IPS DF 6.9 (cell line): ENCODE measurements at places on chromosomes 16 and 17.

DNA sequence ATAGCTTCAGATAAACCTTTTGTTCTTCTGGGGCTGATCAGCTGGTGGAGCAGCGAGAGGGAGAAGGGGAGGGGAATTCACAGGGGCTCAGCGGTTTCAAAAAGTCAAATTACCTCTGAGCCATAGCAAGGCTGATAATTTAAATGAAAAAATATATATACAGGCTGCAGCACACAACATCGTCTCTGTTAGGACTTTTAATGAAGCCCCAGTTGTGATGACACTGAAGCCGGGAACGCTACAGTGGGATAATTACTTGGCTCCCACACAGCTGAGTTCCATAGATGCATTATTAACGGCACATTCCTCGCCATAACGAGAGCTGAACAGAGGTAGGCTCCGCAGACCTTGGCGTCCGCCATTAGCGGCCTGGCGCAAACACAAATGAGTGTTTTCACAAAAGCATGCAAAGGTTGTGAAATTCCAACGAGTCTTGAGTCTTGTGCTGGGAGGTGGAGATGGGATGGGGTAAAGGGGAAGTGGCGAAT, 216.0 kb downstream of the C16orf78 start:
- no peak overlapping the region for H3K27ac ChIP-seq
- peaks cover 7% of the 10 kb centered on the region; the same call in 1 of the 2 replicates for H3K4me1 ChIP-seq
- H3K4me3 ChIP-seq: no peak overlapping the region
- no peaks in the 10 kb centered on the region for H3K36me3 ChIP-seq
- no peaks in the 10 kb centered on the region for H3K27me3 ChIP-seq

DNA sequence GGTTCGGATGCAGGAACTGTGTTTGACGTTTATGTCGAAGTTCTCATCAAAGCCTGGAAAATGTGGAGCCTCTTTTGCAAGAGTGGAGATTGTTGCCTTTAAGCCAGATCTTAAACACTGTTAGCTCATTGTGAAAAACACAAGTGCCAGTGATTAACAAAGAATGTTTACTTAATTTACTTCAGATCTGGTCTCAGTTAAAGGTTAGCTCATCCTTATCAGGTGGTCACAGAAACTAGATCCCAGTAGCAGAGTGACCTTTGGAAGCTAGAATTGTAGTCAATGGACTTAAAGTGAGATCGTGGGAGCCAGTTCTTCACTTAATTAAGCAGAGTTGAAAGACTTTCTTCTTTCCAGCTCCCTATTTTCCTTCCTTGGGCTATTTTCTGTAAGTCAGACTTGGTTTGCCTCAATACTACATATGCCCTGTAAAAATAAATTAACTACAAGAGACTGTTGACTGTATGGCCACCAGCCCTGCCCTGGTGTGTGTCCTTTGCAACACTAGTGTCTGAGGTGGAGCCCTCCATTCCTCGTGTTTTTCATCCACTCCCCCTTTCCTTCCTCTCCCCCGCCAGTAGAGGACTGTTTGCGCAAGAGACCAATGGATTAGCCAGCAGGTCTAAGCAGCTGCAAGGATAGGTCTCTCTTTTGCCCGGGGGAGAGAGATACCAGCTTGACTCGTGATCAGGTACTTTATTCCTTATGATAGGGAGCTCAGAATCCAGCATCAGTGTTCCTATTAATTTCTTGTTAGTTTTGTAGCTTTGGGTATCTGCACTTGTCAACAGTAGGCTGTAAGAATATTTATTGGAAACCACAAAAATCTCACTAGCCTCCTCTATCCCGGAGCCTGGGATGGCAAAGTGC, 20.2 kb downstream of the FBXO39 start:
- H3K36me3 ChIP-seq: no peaks in the 10 kb centered on the region
- no peak for DNase-seq
- H3K27me3 ChIP-seq: no peaks in the 10 kb centered on the region
- no peak overlapping the region for H3K4me3 ChIP-seq

DNA sequence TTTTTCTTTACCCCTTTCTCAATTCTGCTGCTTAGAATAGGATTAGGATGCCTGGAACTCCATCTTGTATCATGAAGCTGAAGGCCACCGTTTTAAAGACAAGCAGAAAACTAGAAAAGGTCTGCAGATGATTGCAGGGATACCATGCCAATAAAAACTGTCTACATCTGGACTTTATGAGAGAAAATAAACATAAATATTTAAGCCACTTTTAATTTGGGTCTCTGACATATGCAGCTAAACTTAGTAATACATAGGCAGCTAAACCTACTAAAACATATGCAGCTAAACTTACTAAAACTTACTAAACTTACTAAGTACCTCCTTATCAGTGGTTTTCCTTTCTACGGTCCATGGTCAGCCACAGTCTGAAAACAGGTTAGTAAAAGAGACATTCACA, 48.4 kb downstream of the FBXL20 start:
- no peak overlapping the region for H3K4me3 ChIP-seq
- DNase-seq: no peak
- H3K27me3 ChIP-seq: no peaks in the 10 kb centered on the region
- H3K4me1 ChIP-seq: no peaks in the 10 kb centered on the region

DNA sequence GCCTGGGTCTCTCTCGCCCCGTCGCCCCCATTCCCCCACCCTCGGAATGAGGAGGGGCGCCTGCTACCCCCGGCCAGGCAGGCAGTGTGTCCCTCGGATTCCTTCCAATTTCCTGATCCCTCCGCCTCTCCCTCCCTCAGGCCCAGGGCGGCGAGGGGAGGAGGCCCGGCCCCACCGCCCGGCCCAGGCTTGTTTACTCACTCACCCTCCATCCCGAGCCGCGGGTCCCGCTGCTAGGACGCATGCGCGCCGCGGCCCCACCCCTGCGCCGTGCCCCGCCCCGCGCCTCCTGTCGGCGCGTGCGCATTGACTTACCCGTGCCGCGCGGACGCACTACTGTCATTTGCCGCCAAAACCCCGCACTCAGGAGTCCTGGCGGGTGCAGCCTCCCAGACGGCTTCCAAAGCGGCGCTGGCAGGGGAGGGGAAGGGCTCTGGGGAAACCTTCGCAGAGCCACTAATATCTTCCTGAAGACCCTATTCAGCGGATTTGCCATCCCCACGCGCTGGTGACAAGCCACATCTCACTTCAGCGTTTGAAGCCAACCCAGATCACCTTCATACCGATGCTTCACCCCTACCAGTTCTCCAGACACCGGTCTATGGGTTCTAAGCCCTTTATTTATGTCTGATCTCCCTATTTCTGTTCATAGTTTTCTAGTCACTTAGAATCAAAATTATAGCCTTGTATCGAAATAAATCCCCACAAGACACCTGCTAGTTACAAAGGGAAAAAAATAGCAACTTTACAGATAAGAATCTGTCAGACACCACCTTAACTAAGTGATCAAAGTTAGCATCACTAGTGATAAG, at the start of gene EZH1:
TSS of gene EZH1 (minus strand) at position 235 of the 812 bp plus-strand sequence. CDS start 16,099 bp downstream, outside the sequence.
- H3K4me1 ChIP-seq: peaks cover 2% of the 10 kb centered on the region; the same call in 1 of the 2 replicates
- H3K4me3 ChIP-seq: peak within 1 kb of the TSS; percentile 51; the same call in 1 of the 2 replicates
- H3K27ac ChIP-seq: no peak within 1 kb of the TSS

GRCh38 chr16:81796583-81797346, 17.7 kb downstream of the PLCG2 start:
- H3K4me1 ChIP-seq: no peaks in the 10 kb centered on the region
- no peak for DNase-seq
- no peak overlapping the region for H3K4me3 ChIP-seq
- H3K27ac ChIP-seq: no peak overlapping the region
- no peaks in the 10 kb centered on the region for H3K27me3 ChIP-seq

GRCh38 chr16:78727536-78727935, 628.1 kb downstream of the WWOX start:
- no peak overlapping the region for H3K27ac ChIP-seq
- no peaks in the 10 kb centered on the region for H3K36me3 ChIP-seq
- DNase-seq: no peak
- H3K4me1 ChIP-seq: no peaks in the 10 kb centered on the region

DNA sequence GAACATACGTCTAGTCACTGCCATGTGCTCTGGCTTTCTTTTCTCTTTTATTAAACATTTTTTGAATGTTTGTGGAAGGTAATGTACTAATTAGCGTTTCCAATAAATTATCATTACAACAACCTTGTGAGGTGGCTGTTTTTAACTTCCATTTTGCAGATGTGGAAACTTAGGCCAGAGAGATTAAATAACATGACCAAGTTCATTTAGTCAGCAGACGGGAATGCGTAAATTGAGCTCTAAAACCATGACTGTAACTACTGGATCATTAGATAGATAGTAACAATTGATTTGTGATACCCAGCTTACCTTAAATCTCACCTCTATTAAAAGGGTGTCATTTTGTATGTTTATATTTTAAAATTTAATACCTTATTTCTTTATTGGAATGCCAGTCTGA, 49.4 kb downstream of the RABEP1 start:
- no peak overlapping the region for H3K27ac ChIP-seq
- H3K36me3 ChIP-seq: no peaks in the 10 kb centered on the region
- no peaks in the 10 kb centered on the region for H3K4me1 ChIP-seq
- DNase-seq: no peak
- H3K27me3 ChIP-seq: no peaks in the 10 kb centered on the region

- no peak overlapping the region for H3K4me3 ChIP-seq
- DNase-seq: no peak
- H3K27me3 ChIP-seq: no peaks in the 10 kb centered on the region
- no peaks in the 10 kb centered on the region for H3K36me3 ChIP-seq
- H3K27ac ChIP-seq: no peak overlapping the region
Observed at GRCh38 chr17:72978593-72979218, 113.8 kb downstream of the SLC39A11 start.

- no peak overlapping the region for H3K27ac ChIP-seq
- H3K27me3 ChIP-seq: no peaks in the 10 kb centered on the region
- no peak for DNase-seq
- H3K4me1 ChIP-seq: no peaks in the 10 kb centered on the region
- H3K36me3 ChIP-seq: no peaks in the 10 kb centered on the region
Observed at GRCh38 chr17:59513934-59514841, 51.2 kb upstream of the DHX40 start.

DNA sequence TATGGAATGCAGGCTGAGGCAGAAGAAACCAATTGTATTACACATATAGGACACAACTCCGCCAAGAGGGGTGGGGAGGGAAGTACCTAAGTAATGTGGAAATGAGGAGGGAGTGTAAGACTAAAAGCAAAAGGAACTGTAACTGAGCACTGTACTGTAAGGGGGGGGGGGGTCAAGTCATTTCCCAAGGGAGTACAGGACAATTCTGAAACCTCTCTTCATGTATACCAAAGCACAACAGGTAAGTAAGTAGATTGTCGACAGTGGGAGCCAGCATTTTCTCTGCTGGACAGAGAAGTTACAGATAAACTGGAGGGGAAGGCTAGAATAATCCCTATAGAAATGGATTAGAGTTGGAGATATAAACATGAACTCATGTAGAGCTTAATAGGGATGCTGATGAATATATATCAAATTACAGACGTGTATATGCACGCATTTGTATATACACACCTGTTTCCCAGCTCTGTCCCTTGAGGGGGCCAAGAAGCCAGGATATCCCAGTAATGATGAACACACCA, 6.4 kb downstream of the USP22 start:
- no peak overlapping the region for H3K27ac ChIP-seq
- H3K27me3 ChIP-seq: no peaks in the 10 kb centered on the region
- H3K4me3 ChIP-seq: no peak overlapping the region
- H3K4me1 ChIP-seq: peaks cover 3% of the 10 kb centered on the region; the same call in 1 of the 2 replicates
- H3K36me3 ChIP-seq: no peaks in the 10 kb centered on the region; the same call in 1 of the 2 replicates
- DNase-seq: no peak

DNA sequence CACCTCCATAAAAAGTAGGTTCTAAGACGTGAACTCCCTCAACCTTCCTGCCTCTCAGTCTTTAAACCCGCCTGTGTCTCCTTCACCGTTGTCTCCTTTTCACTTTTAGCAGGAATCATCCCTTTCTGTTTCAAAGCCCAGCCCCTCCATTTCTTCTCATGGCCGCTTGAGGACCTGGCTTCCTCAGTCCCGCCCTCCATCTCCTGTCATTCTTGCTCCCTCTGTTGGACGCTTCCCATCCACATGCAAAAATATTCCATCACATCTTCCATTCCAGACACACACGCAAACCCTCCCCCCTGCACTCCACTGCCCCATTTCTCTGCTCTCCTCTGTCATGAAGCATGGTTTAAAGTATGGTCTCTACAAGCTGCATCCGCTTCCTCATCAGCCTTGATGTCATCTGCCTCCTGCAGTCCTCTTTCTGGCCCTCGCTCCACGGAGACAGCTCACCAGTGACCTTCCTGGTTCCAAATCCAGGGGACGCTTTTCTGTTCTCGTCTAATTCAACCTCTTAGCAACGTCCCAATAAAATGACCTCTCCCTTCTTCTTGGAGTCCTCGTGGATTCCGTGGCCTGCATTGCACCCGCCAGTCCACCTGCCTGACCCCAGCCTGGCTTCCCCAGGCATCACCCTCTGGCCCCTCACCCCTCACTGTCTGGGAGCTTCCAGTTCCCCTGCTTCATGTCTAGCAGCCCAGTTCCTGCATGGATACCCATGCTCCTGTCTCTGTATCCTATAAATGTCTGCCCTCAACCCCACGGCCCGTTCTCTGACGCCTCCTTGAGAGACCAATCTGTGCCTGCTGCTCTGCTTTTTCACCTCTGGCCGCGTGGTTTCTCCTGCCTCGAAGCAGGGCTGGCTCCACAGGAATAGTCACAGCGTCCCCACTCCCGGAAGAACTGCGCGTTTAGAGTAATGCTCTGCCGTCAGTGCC, 26.2 kb downstream of the ANKRD40 start:
- no peak for DNase-seq
- H3K36me3 ChIP-seq: no peaks in the 10 kb centered on the region
- no peak overlapping the region for H3K27ac ChIP-seq
- H3K4me1 ChIP-seq: peaks cover 3% of the 10 kb centered on the region; the same call in 1 of the 2 replicates
- H3K4me3 ChIP-seq: no peak overlapping the region

- DNase-seq: no peak
- no peaks in the 10 kb centered on the region for H3K4me1 ChIP-seq
- H3K36me3 ChIP-seq: no peaks in the 10 kb centered on the region
- H3K27ac ChIP-seq: no peak overlapping the region
- H3K27me3 ChIP-seq: no peaks in the 10 kb centered on the region
Observed at GRCh38 chr17:32783602-32784001, 93.3 kb downstream of the MYO1D start.

- H3K4me1 ChIP-seq: no peaks in the 10 kb centered on the region; the same call in 1 of the 2 replicates
- peaks cover 43% of the 10 kb centered on the region for H3K36me3 ChIP-seq
- H3K27ac ChIP-seq: no peak overlapping the region
Observed at GRCh38 chr17:44213403-44214229, 5.9 kb downstream of the UBTF start.

- no peaks in the 10 kb centered on the region for H3K27me3 ChIP-seq
- H3K27ac ChIP-seq: no peak overlapping the region
- no peak for DNase-seq
- H3K36me3 ChIP-seq: no peaks in the 10 kb centered on the region
Observed at GRCh38 chr17:50065056-50065455, 9.1 kb downstream of the ITGA3 start.

GRCh38 chr16:84703681-84704080, 3.9 kb downstream of the USP10 start:
- DNase-seq: no peak
- no peaks in the 10 kb centered on the region for H3K4me1 ChIP-seq
- H3K4me3 ChIP-seq: no peak overlapping the region
- H3K36me3 ChIP-seq: no peaks in the 10 kb centered on the region
- no peaks in the 10 kb centered on the region for H3K27me3 ChIP-seq
